ENCODE measurements at places on chromosomes 6 and 20.

DNA sequence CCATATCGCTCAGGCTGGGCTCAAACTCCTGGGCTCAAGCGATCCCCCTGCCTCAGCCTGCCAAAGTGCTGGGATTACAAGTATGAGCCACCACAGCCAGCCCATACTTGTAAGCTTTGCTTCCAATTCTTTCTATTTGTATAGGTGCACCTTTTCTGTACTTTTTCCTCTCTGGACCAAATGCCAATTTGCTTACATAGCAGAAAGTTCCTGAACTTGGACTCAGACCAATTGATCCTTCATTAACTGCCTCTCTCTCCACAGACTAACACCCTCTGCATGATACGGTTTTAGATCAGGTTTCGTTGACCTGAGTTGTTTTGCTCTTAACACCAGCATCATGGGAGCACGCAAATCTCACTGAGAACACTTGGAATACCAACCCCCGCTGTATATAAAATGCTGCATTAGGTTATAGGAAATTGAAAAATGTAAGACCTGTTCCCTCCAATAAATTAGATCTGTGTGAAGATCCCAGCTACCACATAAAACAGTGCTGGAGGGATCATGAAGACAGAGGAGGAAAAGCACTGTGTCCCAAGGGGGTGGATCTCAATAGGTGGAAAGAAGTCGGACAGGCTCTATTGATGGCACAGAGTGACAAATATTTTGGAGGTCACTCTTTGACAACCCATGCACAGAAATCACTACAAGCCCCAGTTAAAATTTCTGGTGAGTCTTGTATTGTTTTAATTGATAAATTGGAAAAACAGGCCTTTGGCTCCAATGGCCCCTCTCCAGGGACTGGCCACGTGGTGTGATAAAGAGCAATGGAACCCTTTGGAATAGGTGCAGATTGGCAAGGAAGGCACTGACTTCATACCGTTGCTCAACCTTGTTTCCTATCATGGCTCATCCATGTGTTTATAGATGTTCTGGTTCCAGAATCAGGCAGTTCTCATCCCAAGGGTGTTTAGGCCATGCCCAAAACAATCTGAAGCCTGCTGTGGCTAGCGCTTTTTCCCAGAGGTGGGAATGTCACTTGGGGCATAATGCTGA is 51.2 kb downstream of the ISM1 start:
- DNase-seq: no peak

DNA sequence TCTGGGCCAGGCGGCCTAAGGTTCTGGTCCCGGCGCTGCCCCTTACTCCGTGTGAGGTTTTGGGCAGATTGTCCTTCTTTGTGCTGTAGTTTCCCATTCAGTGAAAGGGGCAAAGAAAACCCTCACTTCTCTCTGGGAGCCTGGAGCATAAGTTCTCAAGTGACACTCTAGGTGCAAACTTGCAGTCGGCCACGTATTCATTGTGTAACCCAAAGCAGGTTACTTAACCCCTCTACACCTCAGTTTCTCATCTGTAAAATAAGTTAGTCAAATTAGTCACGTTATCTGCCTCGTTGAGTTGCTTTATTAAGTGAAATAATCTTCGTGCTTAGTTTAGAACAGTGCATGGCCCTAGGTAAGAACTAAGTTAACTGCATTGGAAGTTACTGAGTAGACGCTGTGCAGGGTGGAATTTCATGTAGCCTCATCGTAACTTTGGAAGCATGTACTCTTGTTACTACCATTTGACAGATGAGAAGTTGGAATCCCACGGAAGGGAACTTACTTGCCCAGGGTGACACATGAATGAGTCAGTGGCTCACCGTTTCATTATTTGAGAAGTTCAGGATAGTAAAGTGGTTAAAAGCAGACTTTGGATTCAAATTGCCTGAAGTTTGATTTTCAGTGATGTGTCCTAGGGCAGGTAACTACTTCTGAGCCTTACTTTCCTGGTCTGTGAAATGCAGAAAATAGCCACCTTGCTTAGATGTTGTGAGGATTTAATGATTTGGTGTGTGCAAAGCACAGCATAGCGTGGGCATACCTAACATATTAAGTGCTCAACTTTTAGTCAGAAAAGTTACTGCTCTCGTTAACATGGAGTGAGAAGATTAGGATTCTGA is 556 bp upstream of the MROH8 start:
- DNase-seq: no peak

GRCh38 chr6:40417031-40417430 is 170.1 kb downstream of the LRFN2 start:
- DNase-seq: no peak

DNA sequence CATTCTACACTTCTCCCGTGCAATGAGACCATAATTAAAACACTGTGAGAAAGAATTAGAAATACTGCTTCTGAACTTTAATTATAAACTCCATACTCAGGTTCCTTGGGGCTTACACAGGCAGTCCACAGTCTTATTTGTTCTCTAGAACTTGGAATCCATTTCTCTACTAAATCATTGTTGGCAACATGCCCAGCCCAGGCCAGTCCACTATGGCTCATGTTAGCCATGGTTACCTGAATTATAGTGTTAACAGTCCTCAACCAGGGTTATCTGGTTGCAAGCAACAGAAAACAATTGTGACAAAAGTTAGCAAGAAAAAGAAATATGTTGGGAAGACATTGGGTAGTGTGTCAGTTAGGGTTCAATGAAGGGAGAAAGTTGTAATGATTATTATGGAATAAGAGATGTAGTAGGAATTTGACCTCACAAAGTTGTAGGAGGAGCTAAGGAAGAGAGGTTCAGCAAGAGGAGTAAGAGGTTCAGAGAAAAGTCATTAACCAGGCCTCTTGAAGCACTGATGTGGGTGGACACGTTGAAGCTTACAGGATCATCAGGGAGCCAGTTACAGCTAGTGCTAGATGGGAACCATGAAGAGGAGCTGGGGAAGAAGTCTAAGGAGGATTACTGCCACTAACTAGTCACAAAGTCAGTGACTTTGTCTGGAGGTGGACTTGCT is 352.5 kb upstream of the PRND start:
- no peak for DNase-seq

DNA sequence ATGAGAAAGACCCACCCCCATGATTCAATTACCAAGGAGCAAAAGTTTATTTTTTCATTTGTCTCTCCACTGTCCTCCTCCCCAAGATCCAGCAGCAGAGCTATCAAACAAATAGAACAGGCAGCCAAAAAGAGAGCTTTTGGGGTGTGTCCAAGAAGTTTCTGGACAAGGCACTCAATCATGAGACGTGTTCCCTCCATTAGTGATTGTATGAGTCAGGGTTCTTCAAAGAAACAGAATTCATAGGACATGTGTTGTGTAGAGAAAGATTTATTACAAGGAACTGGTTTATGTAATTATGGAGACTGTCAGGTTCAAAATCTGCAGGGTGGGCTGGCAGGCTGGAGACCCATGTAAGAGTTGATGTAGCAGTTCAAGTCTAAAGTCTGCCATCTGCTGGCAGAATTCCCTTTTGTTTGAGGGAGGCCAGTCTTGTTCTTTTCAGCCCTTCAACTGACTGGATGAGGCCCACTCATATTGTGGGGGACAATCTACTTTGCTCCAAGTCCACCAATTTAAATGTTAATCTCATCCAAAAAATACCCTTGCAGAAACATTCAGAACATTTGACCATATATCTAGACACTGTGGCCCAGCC is 248.1 kb upstream of the OPRM1 start:
- no peak for DNase-seq

DNA sequence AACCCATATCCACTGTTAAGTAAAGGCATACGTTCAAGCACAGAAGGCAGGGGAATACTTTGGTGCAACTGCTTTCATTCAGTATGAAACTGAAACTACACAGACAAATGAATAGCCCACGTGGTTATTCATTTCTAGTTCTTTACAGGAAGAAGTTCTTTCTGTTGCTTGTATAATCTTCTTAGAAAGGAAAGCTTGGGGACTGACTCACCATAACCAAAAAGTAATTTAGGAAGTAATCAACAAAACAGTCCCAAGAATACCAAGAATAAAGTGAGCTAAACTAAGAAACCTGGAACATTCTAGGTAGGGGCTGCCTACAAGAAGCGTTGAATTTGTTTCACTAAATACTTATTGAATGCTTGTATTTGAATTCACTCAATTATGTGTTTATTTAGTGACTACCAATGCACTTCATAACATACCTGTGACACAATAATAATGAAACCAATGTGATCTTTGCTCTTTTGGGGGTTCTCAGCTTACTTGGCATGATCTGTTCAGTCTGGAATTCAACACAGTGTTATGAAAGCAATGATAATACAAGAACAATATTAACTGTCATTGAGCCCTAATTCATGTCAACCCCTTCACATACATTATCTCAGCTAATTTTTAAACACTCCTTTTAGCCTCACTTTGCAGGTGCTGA is 25.1 kb upstream of the KIAA0408 start:
- no peak for DNase-seq

DNA sequence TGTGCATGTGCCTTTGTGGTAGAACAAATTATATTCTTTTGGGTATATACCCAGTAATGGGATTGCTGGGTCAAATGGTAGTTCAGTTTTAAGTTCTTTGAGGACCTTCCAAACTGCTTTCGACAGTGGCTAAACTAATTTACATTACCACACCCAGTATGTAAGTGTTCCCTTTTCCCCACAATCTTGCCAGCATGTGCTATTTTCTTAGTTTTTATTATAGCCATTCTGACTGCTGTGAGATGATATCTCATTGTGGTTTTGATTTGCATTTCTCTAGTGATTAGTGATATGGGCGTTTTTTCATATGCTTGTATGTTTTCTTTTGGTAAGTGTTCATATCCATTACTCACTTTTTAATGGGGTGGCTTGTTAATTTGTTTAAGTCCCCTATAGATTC is 251.6 kb upstream of the DEFB112 start:
- no peak for DNase-seq

DNA sequence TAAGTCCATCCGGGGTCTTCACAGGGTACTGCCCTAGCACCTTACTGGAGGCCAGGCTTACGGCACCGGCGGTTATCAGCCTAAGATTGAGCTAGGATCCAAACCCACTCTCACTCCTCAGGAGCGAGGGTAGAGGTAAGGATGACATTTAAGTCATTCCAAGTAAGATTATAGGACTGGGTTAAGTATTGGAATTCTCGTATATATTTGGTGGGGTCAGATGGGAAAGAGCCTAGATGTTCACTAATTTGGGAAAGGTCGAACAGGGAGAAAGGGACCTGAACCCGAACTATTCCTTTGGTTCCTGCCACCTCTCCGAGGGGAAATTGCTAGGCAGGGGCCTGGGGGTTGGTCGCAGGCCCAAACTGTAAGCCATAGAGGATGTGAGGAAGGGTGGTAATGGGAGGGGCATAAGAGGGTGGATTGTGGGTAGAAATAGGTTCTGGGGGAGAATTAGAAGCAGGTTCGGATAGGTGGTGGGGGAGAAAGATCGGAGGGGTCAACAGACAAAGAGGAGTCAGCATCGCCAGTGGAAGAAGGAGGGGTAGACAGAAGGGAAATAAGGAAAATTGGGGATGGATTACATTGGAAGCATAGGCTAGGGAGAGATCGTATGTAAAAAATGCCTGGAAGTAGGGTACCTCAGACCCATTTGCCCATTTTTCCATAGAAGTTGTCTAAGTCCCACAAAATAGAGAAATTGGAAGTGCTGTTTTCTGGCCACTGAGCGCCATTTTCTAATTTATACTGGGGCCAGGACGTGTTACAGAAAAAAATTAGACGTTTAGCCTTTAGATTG is 747.1 kb upstream of the ADGRB3 start:
- no peak for DNase-seq

GRCh38 chr6:135066806-135067205 is 12.2 kb upstream of the HBS1L start:
- no peak for DNase-seq

Measured in stimulated activated CD4-positive, alpha-beta T cell treated with anti-CD3 and anti-CD28 coated beads, TNF-alpha, amount 100 ng/mL, for 24 hours (primary cell).